Stimulated activated CD4-positive, alpha-beta T cell treated with anti-CD3 and anti-CD28 coated beads, TNF-alpha, amount 100 ng/mL, for 1 hour (primary cell): ENCODE measurements at places on chromosomes 5 and 9.

- DNase-seq = no peak
Observed at GRCh38 chr5:176959051-176959450, 47.5 kb downstream of the UIMC1 start.

DNA sequence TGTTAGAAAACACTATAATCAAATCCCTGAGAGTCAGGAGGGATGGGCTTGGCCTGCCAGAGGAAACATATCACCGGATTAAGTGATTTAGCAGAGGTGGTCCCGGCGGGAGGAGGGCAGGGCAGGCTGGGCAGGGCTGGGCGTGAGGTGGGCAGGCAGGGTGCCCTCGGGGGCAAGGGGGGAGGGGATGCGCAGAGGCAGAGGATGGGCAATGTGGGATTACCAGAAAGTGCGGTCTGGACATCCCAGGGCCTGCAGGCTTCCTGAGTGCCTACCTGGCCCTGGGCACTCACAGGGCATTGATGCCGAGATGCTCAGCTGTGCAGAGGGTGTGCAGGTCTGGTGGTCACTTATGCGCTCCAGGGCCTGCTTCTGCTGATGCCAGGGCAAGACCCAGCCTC is 115.2 kb downstream of the ADAMTS2 start:
- DNase-seq = no peak

DNA sequence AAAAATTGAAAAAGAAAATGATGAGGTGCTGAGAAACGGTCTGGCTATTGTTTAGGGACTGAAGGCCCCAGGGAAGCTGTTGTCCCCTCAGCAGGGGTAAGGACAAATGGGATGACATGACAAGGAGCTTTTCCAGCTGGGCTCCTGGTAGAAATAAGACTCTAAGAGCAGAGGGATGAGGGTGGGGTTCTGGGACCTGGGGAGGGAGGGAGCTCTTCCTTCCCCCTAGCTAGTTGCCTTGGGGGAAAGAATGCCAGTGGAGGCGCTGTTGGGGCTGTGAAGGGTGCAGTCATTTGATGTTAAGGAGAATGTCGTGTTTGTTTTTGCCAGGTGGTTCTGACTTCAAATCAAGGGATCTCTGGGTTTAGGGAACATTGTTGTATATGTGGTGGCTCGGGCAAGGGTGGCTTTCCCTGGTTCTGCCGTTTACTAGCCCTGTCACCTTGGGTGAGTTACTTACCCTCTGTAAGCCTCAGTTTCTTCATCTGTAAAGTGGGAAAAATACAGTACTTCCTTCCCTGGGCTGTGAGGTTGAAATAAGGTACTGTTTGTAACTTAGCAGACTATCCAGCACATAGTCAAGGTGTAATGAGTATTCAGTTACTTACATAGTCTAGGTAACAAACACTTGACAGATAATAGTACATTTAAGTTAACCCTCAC is 47.8 kb downstream of the WWC1 start:
- no peak for DNase-seq

DNA sequence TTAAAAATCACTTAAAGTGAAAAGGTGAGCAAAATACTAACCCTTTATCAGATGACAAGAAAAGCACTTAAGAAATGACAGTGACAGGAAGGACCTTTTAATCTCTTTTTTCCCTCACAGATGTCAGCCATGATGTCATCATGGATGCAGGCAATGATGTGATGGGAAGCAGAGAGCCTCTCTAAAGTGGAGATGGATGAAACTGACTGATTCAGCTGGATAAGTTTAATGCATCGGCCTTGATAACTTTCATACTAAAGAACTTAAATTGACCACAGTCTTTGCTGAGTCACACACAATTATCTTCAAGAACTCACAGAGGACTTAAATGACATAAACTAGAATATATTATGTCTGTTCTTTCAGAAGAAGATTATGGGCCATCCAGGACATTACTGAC is 153.2 kb upstream of the FGF10 start:
- no peak for DNase-seq

GRCh38 chr9:93094658-93095204 is 1.3 kb upstream of the CARD19 start:
- no peak for DNase-seq

DNA sequence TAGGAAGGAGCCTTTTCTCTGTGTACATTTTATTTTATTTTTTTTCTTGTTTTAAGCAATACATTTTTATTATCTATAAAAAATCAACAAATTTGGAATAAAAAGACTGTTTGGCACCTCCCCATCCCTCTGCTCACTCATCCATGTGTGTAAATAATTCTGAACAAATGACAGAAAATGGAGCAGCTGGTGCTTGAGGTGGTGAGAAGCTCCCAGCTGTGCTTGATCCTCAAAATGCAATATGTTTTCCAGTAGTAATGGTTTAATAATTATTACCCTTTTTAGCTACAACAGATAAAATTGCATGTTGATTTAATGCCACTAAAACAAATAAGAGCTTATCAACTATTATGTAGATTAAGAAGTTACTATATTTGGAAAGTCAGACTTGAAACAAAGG is 132.5 kb downstream of the CDH18 start:
- DNase-seq = no peak

- DNase-seq = no peak
Observed at GRCh38 chr5:124806026-124806372, 59.6 kb upstream of the ZNF608 start.

DNA sequence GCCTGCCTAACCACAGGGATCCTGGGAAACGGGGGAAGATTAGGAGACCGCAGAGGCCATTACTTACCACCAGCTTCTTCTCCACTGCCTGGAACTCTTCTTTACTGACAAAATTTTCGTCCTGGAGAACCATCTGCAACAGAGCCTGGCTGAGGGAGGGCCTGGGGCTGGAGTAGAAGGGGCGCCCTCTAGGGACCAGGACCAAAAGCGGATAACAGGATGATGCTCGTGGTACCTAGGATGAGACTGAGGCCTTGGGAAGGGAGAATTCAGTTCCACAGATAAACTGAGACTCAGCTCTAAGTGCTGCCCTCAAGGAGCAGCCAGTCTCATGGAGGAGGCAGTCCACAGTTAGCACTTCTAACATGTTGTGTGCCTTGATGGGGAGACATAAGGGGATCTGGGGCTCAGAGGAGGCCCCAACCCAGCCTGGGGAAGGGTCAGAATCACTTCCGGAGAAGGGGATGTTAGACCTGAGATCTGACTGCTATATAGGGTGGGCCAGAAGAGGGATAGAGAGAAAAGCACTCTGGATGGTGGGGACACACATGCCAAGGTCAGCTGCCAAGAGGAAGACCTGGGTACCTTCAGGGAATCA is 1.2 kb downstream of the SPATA24 start:
- no peak for DNase-seq

DNA sequence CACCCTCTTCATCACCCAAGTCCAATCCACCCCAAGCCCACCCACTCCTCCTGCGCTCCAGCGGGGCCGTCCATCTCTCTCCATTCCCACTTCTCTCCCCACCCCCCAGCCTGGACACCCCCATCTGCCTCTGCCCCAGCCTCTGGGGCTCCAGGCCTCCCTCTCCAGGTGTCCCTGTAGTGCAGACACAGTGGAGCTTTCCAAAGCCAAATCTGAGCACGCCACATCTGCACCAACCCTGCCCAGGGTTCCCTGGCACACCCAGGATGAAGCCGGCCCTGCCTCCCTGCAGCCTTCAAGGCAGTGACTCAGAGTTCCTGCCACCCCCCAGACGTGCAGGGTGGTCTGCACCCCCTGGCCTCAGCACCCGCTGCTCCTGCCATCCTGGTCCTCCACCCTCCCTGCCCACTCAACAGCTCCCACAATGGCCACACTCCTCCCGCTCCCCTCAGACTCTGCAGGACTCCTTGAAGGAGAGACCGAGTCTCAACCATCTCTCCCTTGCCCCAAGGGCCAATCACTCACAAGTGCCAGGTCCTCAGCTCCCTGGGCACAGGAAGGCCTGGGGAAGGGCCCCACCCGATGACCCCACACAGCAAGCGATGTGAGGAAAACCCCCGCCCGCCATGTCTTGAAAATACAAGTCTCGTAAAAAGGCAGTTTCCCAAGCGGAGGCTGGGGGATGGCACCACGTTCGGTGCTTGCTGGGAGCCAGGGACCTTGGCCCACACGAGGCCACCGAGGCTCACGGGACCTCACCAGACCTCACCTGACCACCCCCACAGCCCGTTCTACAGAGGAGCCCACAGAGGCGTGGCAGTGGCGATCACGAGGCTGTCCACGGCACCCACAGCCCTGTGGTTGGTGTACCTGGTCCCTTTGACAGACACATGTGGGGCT is 22.2 kb downstream of the VAV2 start:
- no peak for DNase-seq

DNA sequence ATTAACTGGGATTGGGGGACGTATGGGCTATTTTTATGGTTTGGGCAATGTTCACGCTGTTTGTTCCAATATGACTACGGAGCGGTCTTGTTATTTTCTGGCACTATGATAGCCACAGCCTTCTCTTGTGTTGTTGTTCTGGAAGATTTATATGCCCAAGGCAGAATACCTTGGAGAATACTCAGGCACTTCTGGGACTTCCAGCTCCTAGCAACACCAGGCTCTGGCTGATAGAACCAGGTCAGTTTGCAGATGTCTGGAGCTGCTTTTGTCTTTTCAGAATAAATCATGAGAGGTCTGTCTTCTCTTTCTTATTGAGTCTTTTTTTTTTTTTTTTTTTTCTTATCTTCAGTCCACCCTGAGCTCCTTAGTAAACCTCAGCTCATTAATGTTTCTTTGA is 262.5 kb downstream of the MED10 start:
- DNase-seq = no peak

- DNase-seq = no peak
Observed at GRCh38 chr5:172415362-172416275, 38.7 kb downstream of the SH3PXD2B start.

GRCh38 chr5:69265931-69266330 is 31.2 kb downstream of the CDK7 start:
- DNase-seq = no peak

DNA sequence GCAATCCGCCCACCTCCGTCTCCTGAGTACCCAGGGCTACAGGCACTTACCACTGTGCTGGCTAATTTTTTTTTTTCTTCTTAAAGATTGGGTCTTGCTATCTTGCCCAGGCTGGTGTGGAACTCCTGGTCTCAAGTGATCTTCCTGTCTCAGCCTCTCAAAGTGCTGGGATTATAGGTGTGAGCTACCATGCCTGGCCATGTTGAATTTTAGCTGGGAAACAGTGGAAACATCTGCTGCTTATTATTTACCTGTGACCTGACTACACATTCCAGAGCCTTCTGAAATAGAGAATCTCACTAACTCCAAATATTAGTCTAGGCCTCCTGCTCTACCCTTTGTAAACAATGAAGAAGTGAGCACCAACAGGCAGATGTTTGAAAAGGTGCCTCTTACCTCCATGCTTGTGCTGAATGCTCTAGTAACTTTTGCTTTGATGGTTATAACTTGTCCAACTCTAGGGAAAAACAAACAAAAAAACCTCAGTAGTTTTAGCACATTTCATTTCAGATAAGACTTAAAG is 22.5 kb downstream of the ACOT12 start:
- DNase-seq = no peak

GRCh38 chr9:3863111-3863528 is 337.3 kb upstream of the RFX3 start:
- no peak for DNase-seq

GRCh38 chr5:105639068-105639467 is 2031.7 kb downstream of the EFNA5 start:
- DNase-seq = no peak

- no peak for DNase-seq
Observed at GRCh38 chr5:59300930-59301329, 592.6 kb downstream of the PDE4D start.

DNA sequence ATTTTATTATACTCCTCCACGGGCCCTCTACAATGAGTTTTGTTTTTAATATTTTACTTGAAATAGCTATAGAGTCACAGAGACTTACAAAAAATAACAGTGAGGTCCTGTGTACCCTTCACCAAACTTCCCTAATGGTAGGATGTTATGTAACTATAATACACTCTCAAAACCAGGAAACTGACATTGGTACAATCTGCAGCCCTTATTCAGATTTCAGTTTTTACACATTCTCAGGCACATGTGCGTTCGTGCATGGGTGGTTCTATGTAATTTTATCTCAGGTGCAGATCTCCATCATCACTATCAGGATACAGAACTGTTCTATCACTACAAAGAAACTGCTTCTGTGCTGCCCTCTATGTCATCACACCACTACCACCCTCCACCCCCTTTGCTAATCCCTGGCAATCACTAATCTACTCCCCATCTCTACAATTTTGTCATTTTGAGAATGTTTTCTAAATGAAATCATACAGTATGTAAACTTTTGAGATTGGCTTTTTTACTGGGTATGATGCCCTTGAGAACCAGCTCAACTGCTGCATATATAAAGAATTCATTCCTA is 16.4 kb downstream of the RAB14 start:
- no peak for DNase-seq

DNA sequence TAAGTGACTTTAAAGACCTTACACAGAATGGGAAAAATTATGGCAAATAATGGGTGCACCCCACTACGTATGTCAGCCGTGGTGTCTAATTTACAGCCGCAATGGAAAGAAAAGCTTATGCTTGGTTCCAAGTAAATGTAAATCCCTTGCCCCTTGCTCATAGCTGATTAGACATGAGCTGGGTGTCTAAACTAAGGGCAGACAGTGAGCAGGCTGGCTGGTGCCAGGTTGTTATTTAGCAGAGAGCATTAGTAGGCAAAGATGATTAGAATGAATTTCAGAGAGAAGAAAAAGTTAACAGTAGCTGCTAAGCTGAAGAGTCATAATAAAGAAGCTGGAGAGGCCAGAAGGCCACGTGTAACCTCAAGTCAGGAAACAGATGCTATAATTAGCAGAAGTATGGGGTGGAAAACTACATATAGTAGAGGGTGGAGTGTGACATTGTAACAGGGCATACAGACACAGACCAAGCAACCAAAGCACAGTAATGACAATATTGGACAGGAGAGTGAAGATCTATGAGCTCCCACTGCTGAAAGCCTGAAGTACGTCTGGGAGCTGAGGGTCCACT is 257.7 kb downstream of the MCTP1 start:
- DNase-seq = no peak

DNA sequence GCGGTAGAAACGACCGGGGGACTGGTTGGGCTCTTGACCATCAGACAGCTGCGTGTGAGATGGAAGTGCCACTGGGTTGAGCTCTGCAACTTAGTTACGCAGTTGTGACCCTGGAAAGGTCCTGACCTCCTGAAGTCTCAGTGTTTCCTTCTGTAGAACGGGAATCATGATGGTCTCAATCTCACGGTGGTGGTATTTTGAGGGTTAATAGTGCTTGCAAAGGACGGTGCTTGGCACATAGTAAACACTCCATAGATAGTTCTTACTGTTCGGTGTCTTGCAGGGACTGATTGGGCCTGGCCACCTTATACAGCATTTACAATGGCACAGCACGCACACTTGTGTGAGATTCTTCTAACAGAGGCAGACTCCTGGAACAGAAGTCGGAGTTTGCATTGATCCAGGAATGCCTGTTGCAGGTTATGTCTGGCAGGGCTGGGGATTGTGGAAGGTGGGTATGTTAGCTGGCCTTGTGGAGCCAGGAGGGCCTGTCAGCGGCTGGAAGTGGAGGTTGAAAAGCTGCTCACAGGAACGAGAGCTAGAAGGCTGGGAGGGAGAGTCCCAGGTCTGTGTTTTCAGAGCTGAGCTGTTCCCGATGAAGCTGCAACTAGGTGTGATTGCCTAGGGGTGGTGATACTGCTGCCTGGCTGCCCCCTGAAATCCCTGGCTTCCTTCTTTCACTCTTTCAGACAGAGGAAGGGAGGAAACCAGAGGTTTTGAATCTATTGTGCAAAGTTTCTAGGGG is 962 bp upstream of the TXN start:
- no peak for DNase-seq
